Activated CD8-positive, alpha-beta memory T cell treated with anti-CD3 and anti-CD28 coated beads for 1 hour (primary cell): ENCODE measurements at places on chromosomes 5 and 9.

DNA sequence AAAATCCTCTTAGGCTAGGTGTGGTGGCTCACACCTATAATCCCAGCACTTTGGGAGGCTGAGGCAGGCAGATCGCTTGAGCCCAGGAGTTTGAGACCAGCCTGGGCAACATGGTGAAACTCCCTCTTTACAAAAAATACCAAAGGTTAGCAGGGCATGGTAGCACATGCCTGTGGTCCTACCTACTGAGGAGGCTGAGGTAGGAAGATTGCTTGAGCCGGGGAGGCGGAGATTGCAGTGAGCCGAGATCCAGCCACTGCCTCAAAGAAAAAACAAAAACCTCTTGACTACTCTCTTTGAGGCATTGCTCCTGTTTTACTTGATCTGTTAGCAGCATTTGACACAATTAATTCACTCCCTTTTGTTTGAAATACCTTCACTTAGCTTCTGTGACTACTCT lies 20.7 kb downstream of the KIF2A start:
- no peak for DNase-seq

GRCh38 chr9:123990427-123990826 lies 21.1 kb upstream of the LHX2 start:
- no peak for DNase-seq

- DNase-seq, result no peak
These were observed 184.6 kb downstream of the AP3B1 start for GRCh38 chr5:78109891-78110324.

GRCh38 chr9:96491079-96491879 lies 41.3 kb downstream of the HABP4 start:
- no peak for DNase-seq

DNA sequence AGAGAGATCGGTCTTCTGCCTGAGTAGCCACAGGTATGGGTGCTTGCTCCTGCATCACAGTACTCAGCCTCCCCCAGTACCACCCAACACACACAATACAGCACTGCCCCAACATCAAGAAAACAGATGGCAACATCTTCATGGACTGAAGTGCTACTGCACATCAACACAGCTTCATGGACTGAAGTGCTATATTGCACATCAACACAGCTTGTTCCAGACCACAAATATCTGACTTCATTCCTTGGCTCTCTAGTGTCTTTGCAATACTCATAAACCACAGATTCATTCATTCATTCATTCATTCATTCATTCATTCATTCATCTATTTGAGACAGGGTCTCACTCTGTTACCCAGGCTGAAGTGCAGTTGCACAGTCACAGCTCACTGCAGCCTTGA lies 31.1 kb upstream of the PCA3 start:
- DNase-seq, result no peak

GRCh38 chr5:151947931-151948608 lies 23.4 kb upstream of the GLRA1 start:
- no peak for DNase-seq

DNA sequence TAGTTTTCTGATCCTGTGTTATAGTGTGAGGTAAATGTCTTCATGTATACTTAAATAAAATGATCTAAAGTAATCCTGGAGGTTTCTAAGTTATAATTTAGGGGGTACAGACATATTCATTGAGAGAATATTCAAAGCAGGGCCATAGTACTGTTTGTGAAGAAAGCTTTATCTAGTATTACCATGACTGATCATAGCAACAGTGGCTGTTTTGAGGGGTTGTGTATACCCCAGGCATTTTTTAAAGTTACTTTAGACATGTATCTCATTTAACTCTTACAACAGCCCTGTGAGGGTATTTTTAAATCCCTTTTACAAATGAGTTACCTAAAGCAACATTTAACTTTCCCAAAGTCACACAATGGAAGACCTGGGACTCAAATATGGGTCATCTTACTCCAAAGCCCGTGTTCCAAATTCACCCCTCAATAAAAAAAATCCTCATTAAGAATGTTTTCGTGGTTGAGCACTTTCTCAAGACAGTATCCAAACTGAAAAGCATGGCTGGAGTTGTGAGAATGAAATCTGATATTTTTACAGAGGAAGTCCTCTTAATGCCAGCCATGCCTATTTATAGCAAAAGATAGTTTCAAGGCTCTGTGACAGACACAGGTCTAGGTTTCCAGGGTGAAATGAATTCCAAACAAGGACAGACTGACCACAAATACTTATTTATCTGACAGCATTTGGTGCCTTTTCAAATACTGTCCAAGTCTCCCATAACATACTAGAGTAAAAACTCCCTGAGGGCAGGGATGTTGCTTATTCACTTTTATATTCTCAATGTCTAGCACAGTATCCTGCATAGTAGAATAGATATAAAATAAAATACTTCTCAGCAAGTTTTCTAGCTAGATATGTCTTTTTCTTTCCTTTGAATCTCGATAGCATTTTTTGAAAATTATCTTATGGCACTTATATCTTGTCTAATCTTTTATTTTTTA lies 10.4 kb downstream of the STOM start:
- DNase-seq, result no peak

- DNase-seq, result no peak
These were observed 59.2 kb downstream of the ZCCHC7 start for GRCh38 chr9:37179576-37179975.

- no peak for DNase-seq
These were observed 29.3 kb downstream of the ZDHHC11 start for GRCh38 chr5:821504-821903.

GRCh38 chr9:128917151-128917849 lies 3.5 kb upstream of the PHYHD1 start:
- DNase-seq, result no peak

- DNase-seq, result no peak
These were observed 608.9 kb downstream of the IRX1 start for GRCh38 chr5:4204276-4205141.

DNA sequence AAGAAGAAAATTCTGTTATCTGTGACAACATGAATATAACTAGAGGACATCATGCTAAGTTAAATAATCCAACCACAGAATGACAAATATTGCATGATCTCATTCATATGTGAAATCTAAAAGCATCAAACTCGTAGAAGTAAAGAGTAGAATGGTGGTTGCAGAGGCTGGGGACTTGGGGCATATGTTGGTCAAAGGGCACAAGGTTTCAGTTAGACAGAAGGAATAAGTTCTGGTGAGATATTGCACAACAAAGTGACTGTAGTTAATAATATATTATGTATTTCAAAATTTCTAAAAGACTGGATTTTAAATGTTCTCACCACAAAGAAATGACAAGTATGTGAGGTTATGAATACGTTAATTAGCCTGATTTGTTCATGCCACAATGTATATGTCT lies 24.8 kb downstream of the GRIA1 start:
- no peak for DNase-seq

GRCh38 chr5:96627792-96628398 lies 34.3 kb upstream of the CAST start:
- DNase-seq, result no peak

GRCh38 chr9:122216798-122217418 lies 11.8 kb downstream of the LHX6 start:
- no peak for DNase-seq

DNA sequence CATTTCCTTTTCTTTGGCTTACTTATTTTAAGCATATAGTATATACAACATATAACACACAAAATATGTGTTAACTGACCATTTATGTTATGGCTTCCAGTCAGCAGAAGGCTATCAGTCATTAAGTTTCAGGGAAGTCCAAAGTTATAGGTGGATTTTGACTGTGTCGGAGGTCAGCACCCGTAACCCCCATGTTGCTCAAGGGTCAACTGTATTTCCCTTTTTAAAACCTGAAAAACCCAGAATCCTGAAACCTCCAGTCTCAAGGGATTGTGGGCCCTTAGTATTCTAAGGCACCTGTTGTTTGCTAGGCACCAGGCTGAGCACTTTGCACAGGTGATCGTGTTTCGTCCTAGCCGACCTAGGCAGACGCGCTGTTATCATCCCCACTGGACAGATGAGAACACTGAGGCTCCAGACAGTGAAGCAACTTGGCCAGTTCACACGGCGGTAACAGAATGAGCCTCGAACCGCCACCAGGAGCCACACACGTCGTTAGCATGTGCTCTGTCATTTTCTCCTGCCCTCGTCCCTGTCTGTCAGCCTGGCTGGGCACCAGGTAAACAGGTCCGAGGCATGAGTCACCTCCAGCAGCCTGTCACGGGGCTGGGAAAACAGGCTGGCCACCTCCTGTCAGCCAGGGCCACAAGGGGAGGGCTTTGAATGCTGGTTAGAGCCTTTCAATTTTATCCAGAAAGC lies 39.9 kb downstream of the DUSP1 start:
- DNase-seq, result no peak

DNA sequence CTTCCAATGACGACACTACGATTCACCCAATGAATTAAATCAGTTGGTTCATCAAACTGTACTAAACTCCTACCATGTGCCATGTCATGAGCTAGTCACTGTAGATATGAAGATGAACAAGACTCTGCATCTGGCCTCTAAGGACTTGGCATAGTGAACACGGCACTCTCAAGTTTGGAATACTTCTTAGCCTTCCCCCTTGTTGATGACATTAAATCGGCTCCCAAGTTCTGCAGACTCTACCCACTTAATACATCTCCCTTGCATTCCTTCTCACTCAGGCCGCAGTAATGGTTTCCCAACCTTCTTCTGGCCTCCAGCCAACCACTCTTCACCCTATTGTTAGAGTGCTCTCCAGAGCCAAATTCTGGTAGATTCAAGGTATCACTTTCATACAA lies 184.7 kb downstream of the MAPKAP1 start:
- no peak for DNase-seq
